ENCODE measurements at places on chromosomes 7 and 10. TPM values are rescaled to one million over a fixed set of nuclear protein-coding genes. Genes with fewer than 3 reads are reported as not detected.

DNA sequence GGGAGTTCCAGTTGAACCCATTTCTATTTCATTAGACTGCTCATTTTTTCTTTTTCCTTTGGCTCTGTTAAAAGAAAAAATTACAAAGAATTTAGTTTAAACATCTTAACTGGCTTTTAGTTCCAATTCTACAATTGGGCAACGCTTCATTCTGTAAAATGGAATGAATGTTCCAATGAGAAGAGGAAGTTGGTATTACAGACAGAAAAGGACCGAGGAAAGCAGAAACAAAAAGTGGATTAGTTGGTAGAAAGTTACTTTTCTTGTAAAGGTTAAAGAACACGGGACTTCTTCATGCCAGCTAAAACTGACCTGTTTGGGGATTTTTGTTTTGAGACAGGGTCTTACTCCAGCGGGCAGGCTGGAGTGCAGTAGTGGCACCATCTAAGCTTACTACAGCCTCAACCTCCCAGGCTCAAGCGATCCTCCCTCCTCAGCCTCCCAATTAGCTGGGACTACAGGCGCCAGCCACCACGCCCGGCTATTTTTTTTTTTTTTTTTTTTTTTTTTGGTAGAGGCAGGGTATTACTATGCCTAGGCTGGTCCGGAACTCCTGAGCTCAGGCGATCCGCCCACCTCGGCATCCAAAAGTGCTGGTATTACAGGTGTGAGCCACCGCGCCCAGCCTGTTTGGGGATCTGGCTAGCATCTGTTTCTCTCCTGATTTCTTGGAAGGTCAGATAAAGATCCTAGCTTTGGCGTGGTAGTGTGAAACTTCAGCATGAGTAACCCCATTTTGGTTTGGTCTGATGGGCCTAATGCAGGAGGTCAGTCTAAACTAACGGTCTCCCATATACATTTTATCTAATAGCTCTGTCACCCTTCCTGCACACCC, 1.3 kb upstream of the VDAC2 start:
- no peak for DNase-seq

The FOXP2 gene
- 7.4 TPM for polyA plus RNA-seq

The AGMO gene
- 0.88 TPM for polyA plus RNA-seq

The GIMAP8 gene
- polyA plus RNA-seq, result 8.0 TPM

- no peak for DNase-seq
Measured at GRCh38 chr7:107960272-107960671, 42.7 kb downstream of the LAMB1 start.

Data from left kidney (tissue), 8 donors.